ENCODE measurements at places on chromosomes 5 and 9.

DNA sequence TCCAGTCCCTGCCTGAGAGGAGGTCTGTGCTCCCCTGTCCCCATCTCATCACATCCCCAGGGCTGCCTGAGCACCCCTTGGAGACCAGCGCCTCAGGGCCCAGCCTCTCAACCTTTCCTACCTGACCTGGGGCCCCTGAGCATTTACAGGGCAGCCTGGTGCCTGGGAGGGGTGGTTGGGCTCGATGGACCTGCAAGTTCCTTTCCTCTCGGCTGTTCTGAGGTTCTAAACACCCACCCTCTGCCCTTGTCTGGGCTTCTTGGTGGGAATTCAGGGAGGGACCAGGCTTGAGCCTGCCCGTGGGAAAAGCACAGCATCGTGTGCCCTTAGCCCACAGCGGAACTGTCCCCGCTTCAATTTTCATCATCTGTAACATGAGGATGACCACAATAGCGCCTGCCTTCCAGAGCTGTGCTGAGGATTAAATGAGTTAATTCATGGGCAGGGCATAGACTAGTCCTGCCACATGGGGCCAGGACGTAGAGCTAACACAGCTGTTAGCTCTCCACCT, 91.0 kb upstream of the SH3PXD2B start:
- DNase-seq: no peak

- DNase-seq: peak; percentile 47
Observed at GRCh38 chr9:95753762-95754465, 121.6 kb upstream of the ERCC6L2 start.

GRCh38 chr9:87954230-87954629, 20.1 kb downstream of the CDK20 start:
- DNase-seq: no peak

- DNase-seq: peak; percentile 51
Observed at GRCh38 chr5:169628892-169629291, 8.2 kb upstream of the DOCK2 start.

DNA sequence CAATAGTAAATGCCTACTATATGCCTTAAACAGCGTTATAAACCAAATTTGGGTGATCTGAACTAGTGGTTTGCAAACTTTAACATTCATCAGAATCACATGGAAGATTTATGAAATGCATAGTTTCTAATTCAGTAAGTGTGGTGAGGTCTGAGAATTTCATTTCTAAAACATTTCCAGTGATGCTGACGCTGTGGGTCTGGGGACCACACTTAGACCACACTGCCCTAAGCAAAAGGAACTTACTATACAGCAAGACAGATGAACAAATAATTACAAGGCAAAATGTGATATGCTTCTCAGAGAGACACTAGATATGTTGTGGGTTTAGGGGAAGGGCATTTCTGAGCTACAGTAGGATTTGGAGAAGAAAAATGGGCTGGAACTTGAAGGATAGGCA, 72.6 kb downstream of the OXCT1 start:
- no peak for DNase-seq

DNA sequence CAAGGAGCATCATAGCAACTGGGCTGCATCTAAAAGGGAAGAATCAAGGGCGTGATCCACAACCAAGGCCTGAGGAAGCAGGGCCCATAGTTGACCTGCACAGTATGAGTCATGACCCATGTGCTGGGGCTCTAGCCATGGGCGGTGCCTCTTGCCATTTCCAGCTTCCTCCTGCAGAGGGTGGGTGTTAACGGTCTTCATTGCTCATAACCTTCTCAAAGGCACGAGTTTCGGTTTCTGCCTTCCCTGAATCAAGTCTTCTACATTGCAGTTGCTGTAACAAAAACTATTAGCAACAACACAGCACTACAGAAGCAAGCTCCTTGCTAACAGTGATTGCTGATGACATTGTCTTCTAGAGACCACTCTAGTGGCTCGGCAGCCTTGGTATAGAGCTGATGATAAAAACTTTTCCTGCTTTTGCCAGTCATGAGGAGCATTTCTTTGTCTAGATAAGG, 66.9 kb downstream of the CTSL start:
- DNase-seq: peak; percentile 96

- DNase-seq: no peak
Observed at GRCh38 chr5:9928326-9928725, 298.2 kb upstream of the TAS2R1 start.

- DNase-seq: peak; percentile 10
Observed at GRCh38 chr9:136191099-136191959, 13.6 kb downstream of the LHX3 start.

DNA sequence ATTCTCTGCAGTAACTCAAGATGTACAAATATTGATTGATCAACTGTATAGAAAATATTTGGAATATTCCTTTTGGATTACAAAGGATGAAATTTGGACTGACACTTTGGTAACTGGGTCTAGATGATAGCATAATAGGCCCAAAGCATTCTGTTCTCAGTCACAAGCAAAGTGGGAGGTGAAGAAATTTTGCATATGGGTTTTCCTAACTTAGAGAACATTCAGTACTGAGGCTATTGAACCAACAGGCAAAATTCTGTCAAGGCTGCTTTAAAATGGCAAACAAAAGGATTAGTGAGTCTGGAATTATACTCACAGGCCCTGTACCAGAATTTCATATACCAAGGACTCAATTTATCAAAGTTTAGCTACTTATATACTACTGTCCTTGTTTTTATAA, 1020.6 kb downstream of the TLE4 start:
- DNase-seq: no peak

- no peak for DNase-seq
Observed at GRCh38 chr5:158786390-158786789, 313.3 kb downstream of the EBF1 start.

GRCh38 chr5:572398-573019, 39.6 kb upstream of the CEP72 start:
- no peak for DNase-seq

- no peak for DNase-seq
Observed at GRCh38 chr5:1549475-1550030, 25.8 kb upstream of the LPCAT1 start.

DNA sequence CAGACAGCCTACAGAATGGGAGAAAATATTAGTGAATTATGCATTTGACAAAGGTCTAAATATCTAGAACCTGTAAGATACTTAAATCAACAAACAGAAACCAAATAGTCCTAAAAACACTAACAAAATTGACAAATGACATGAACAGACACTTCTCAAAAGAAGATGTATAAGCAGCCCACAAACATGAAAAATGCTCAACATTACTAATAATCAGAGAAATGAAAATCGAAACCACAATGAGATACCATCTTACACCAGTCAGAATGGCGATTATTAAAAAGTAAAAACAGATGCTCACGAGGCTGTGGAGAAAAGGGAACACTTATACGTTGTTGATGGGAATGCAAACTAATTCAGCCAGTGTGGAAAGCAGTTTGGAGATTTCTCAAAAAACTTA, 1186.8 kb downstream of the DTWD2 start:
- no peak for DNase-seq

GRCh38 chr5:62273687-62274086, 32.3 kb upstream of the KIF2A start:
- DNase-seq: no peak

DNA sequence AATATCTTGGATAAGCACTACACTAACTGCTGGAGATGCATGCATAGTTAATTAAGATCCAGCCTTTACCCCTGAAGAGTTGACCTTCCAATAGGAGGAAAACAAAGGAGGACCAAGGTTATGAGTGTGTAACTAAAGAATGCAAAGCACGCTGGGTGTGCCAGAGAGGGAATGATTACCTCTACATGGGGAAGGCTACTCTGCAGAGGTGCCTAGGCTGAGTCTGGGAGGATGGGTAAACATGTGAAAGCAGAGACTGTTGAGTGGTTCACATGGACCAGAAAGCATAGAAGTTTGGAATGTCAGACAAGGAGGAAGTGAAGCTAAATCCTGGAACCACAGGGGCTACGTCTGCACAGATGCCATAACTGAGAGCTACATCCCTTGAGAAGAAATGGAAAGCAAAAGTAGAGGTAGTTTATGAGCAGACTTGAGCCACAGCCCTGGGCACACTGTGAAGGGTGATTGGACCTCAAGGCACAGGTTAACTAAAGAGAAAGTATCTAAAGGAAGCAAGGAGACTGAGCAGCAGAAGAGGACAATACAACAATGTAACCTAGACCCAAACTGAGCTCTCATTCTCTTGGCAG, 176.2 kb downstream of the DENND1A start:
- DNase-seq: no peak

- peak; percentile 15 for DNase-seq
Observed at GRCh38 chr5:172117977-172118701, 69.9 kb downstream of the STK10 start.

- no peak for DNase-seq
Observed at GRCh38 chr9:119771341-119771740, 402.1 kb upstream of the BRINP1 start.

- DNase-seq: peak; percentile 47
Observed at GRCh38 chr5:78647351-78647818, 1.2 kb downstream of the LHFPL2 start.

DNA sequence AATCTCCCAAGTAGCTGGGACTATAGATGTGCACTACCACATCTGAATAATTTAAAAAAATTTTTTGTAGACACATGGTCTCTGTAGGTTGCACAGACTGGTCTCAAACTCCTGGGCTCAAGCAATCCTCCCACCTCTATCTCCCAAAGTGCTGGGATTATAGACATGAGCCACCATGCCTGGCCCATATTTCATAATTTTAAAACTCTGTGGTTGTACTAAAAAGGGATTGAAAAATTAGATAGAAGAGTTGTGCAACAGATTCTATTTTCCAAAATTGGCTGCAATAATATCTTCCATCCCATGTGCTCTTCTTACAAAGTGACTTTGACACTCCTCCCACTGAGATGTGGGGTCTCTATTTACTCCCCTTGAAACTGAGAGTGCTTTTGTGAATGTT, 7.6 kb upstream of the UHRF2 start:
- peak; percentile 31 for DNase-seq

DNA sequence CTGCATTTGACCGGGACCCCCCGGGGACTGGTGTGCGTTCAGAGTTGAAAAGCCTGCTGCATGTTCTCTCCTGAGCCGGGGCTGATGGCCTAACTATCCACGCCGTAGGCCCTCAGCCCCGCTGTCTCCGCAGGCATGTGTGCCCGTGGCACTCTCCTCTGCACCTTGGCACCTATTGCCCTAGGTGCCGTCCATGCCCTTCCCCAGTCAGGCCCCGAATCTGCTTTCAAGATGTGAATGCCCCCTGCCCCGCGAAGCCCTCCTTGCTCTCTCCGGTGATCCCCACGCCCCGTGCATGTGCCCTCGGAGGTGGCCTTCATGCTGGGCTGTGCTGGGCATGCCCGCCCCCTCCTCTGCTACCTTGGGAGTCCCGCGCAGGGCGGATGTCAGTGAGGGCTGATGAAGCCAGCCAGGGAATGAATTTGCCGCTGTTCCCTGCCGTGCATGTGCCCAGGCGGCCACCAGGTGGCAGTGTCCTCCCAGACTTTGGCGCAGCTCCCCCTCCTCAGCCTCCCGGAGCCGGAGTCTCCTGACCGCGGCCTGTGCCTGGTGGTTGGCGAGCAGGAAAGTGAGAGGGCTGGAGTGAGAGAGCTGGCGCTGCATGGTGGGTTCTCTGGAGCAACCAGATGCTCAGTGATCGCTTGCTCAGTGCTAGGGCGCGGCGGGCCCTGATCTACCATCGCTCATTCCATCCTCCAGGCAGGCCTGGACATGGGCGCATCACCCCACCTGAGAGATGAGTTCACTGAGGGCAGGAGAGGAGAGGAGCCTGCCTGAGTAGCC, 112.9 kb upstream of the LMX1B start:
- DNase-seq: peak; percentile 67

- DNase-seq: no peak
Observed at GRCh38 chr9:113184539-113184938, 33.7 kb downstream of the SLC31A2 start.

DNA sequence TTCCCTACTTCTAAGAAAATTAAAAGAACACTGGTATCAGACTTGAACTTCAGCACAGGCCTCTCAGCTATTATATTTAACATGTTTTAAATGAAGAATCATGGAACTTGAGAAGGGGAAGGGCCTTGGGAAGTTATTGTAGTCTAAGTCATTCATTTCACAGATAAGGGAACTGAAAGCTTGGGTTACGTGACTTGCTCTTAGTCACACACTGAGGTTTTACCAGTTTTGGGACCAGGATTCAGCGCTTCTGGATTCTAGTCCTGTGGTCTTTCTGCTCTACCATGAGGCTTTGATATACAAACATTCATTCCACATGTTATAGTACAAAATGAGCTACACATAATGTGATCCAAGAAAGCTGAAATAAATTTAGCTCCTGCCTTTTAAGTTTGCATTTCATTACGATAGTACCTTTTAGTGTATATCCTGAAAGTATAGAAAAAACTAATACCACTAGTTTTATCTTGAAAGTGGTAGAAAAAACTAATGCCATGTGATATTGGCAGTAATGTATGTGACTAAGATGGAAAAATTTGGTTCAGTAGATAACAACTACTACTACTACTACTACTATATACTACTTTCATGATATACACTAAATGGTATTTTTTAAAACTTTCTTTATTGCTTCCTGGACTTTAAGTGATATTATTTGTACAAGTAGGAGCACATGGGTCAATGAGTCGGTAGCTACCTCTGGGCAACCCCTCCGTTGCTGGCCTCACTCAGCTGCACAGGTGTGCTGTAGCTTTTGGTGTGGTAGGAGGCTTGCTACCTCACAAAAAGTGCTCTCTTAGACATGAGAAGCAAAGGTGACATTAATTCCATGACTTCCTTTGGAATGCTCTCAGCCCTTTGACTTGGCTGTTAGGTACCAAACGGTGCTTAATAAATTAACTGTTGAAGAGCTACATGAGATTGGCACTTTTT, 40.7 kb downstream of the F2RL2 start:
- DNase-seq: peak; percentile 79

- DNase-seq: no peak
Observed at GRCh38 chr5:160211352-160211751, 18.0 kb upstream of the FABP6 start.

DNA sequence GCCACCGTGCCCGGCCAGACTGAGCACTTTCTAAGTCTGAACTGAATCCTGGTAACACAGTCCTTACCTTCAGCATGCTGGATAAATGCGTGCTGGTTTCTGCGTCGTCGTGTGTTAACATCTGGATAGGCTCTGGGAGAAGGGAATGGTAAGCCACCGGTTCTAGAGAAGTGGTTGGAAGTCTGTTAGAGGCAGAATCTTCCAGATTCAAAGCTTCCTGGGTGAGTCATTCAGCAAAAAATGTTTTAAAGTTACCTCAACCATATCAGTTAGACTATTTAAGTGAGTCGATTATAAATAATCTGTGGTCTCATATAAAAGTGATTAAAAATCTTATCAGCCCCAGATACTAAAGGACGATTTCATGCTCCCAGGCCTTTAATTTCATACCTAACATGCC, 256.5 kb upstream of the NFIL3 start:
- DNase-seq: peak; percentile 40

DNA sequence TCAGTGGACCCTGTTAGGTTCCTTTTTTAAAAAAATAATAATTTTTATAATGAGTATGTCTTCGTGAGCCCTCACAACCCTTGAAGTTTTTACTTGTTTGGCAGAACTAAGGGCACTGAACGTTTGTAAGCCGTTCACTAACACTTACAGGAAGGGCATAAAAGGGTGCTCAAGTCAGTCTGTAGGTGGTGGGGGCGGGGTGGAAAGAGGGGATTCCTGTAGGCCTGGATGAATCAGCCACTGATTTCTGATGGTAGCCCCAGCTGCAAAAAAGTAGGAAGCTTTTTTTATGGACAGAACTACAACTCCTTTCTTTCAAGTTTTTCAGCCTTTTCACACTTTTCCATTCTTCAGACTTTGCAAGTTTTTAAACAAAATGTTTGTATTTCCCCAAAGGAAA, 35.8 kb downstream of the PIK3R1 start:
- no peak for DNase-seq

Data from fibroblast of the aortic adventitia (primary cell).